ENCODE measurements at places on chromosomes 1 and 21. TPM values are rescaled to one million over a fixed set of nuclear protein-coding genes. Genes with fewer than 3 reads are reported as not detected.

The GNAT2 gene
- not detected for total RNA-seq

The CRNN gene
- total RNA-seq = not detected

The PLA2G2D gene
- not detected for total RNA-seq

The LEFTY1 gene
- 0.19 TPM for total RNA-seq

The MYOG gene
- not detected for total RNA-seq

The KCNJ6 gene
- not detected for total RNA-seq

The MTR gene
- total RNA-seq = 40.8 TPM

The SH2D1B gene
- not detected for total RNA-seq

The WDR47 gene
- total RNA-seq = 9.2 TPM

The MRPL24 gene
- 44.1 TPM for total RNA-seq

Data from activated naive CD4-positive, alpha-beta T cell treated with anti-CD3 and anti-CD28 coated beads, Interleukin-2, amount 10 ng/mL, durations not matched to agents 5 hours and 36 hours (primary cell).